BE2C (cell line): ENCODE measurements at places on chromosomes 3 and 15.

DNA sequence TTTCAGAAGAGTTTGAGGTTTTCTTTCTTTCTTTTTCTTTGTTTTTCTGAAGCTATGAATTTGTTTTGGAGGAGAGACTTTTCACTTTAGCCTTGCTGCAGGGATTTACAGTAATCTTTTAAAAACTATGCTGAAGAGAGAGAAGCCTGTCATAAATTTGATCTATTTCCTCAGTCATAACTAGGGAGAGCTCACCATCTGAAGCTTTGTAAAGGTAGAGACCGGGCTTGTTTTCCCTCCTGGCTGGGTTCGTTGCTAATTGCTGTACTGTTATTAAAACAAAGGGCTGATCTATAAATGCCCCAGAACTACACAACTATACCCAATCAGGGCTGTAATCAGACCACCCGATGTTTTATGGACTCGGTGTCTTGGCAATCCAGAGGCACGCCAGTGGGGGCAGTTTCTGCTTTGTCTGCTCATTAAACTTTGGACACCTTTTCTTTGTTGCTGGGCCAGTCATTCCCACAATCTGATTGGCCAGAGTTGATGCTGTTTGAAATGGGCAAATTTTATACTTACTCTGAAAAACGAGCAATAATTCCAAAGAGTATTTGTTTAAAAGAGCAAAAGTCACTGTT, 164.3 kb downstream of the CACNA1D start:
- no peak for DNase-seq

GRCh38 chr3:77536038-77536775, 496.3 kb downstream of the ROBO2 start:
- DNase-seq, result no peak

DNA sequence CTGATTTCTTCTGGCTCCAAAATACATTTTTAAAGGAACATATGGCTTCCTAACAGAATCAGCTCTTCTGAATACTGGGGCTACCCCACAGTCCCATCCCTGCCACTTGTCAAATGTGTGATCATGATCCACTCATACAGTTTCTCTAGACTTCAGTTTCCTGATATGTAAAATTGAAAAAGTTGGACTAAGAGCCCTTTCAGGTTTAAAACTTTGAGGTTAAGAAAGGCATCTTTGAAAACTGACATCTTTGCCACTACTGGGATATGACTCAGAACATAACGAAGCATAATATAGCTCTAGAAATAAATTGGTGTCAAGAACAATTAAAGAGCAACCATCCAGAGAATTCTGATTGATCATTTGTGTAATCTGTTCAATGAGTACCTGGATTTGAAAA, 248.3 kb downstream of the IL5RA start:
- DNase-seq, result no peak

- DNase-seq, result peak; percentile 61
These were observed 14.1 kb downstream of the CTSH start for GRCh38 chr15:78930577-78931388.

DNA sequence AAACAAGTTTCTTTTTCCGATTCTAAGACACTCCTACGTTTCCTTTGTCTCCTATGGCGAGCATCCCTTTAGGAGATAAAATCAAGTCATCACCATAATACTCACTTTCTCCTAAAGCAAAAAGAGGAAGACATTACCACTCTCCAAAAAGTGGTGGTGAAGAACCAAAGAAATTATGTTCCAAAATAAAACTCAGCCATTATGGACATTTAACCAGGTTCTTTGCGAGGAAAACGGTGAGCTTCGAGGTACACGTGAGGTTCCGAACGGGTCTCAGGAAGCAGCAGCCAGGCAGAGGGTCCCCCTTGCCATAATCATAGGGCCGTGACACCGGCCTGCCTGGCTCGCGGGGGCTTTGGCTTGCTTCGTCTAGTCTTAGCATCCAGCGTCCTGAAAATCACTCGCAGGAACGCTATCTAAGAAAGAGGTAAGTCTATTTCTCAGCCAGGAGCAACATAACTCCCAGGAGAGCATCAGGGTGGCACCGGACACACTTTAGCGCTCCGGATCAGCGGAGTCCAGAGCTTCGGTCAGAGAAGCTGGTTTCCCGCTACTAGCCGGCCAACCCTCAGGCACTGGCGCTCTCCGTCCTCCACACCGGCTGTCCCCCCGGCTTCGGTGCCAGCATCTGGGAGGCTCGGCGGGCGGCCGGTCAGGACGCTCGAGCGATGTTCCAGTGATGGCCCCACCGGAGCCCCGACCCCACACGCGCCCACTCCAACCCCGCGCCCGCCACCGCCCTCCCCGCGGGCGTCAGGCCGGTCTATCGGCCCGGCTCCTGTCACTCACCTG, 581 bp downstream of the IP6K1 start:
- no peak for DNase-seq

DNA sequence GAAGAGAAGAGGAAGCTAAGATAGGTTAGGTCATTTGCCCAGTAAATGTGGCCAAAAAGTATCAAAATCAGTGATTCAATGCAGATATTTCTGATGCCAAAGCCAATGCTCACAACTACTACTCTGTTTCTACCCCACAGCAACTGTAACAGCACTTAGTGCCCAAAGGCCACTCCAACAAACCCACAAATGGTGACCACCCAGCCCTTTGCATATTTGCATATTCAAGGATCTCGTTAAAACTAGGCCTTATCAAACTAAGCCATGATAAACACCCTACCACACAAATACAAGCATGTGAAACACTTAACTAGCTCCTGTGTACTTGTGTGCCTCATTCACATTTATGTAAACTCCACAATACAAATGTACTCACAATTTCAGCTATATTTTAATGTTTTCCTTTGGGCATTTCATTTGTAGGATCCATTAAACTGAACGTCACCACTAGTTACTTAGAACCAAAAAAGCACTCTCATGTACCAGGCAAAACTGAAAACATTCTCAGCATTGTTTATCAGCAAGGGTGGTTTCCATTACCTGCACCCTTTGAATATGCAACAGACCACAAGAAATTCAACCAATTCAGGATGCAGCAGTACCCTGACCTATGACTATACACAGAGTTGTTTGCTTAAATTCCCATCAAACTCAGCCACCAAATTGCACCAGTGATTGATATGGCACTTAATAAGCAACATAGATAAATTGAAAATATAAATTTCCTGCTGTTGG, 111.2 kb upstream of the STT3B start:
- no peak for DNase-seq

GRCh38 chr3:170128259-170128976, 53.1 kb downstream of the PHC3 start:
- DNase-seq, result no peak

GRCh38 chr3:136630915-136631314, 121.3 kb downstream of the STAG1 start:
- DNase-seq, result no peak

DNA sequence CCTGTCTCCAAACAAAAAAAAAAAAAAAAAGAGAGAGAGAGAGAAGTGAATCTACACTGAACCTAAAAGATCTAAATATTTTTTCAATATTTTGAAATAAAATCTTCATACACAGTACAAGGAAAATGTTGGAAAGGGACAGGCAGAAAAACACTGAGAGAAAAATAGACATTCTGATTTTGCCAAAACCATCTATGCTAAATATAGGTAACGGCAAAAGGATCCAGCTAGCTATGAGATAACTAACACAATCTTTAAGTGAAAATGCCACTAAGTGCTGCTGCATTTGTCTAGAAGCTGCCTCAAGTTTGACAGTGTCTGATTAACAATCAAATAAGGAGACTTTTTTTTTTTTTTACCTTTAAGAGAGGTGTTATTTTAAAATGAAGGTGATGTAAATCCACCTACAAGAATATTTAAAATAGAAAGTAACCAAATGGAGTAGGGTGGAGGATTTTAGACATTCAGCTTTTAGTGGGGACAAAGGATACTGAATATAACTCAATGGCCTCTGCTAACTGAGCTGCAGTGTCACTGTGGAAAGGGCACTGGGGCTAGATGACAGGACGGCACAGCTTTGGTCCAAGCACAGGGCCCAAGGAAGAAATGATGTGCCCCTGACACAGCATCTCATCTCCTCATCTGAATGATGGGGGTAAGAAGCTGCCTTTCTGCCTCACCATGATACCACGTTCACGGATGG, 62.4 kb downstream of the HACD2 start:
- DNase-seq, result no peak

GRCh38 chr15:65110676-65111292, 4.2 kb downstream of the UBAP1L start:
- DNase-seq, result no peak

- no peak for DNase-seq
These were observed 459.2 kb upstream of the ALCAM start for GRCh38 chr3:104907507-104907906.

DNA sequence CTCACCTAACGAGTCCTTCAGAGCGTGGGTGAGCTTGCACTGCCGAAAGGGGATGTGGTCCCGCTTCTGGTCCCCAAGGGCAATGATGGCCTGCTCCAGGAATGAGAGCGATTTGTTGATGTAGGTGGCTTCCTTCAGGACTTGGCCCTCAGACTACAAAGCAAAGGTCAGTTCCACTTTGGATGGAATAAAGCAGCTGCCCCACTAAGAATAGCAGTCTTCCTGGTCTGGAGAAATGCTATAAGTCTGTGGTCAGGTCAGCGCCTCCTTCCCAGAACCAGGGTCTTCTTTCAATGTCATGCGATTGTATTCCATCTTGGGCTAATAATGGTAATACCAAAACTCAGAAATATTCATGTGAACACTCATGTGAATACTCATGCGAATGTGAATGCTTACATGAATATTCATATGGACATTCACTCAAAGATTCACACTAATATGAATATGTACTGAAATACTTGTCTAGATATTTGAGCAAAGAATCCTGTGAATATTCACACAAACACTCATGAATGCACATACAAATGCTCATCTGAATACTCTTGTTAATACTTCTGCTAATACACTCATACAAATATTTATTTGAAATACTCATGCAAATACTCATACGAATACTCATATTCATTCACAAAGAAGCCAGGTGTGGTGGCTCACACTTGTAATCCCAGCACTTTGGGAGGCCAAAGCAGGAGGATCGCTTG, 16.7 kb downstream of the KIF9 start:
- DNase-seq, result no peak

GRCh38 chr3:49671291-49672288, 2.6 kb upstream of the APEH start:
- peak; percentile 66 for DNase-seq

DNA sequence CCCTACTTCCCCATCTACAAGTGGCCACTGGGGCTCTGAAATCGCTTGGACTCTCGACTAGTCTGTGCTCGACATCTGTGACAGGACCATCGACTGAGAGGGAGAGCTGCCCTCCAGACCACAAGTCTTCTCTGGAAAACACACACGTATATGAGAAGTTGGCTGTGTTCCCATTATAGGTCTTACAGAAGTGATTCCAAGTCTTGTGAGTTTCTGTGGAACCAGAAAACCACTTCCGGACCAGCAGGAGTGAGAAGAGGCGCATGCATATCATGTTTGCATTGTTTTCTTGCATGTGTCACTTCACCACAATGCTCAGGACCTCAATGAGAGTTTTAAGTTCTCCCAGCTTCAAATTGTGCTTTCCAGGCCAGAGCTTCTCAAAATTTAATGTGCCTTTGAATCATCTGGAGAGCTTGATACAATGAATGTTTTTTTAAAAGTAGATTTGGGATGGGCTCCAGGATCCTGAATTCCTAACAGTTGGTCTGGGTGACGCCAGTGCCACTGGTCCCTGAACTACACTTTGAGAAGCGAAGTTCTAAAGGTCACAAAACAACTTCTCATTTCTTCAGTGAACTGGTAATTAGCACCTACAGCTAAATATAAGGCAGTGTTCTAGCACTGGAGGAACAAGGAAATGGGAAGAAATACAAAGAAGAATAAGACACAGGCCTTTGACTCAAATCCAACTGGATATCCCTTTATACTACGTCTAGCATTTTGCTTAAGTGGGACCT, 15.7 kb downstream of the LIPC start:
- no peak for DNase-seq

DNA sequence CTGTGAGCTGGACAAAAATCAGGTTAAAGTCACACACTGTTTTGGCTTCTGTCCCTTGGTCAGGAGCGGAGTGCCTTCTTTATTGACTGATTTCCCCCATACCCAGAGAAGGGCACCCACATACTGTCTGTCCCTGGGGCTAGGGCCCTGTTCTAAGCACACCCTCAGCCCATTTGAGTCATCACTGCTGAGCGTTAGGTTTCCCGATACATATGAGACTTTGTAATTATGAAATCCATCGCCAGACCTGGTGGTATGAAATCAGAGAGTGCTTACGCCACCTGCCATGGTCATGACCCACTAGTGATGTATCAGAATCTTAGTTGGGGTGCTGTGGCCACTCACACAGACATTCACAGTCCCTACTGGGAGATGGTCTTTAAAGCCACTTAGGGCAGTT, 96.8 kb downstream of the CHDH start:
- DNase-seq, result no peak

GRCh38 chr15:26095710-26096330, 232.7 kb upstream of the ATP10A start:
- peak; percentile 44 for DNase-seq

GRCh38 chr3:136671921-136672320, 80.3 kb downstream of the STAG1 start:
- no peak for DNase-seq

- DNase-seq, result no peak
These were observed 258.2 kb upstream of the STT3B start for GRCh38 chr3:31274326-31275024.

DNA sequence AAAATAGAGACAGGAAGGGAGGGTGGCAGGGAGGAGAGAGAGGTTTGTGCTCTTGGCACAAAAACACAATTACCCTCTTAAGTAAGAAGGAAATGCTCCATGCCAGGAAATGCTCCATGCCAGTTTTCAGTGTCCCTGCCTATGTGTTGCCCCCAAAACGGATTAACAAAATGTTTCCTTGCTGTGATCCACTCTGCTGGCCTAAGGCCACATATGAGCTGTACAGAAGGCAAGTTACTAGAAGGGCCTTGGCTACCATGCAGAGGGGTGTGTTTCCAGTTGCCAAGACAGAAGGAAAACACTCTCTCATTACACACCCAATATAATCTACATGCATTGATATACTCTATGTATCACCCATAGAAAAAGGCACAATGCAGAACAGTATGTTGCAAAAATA, 98.2 kb upstream of the PTPRG start:
- no peak for DNase-seq

DNA sequence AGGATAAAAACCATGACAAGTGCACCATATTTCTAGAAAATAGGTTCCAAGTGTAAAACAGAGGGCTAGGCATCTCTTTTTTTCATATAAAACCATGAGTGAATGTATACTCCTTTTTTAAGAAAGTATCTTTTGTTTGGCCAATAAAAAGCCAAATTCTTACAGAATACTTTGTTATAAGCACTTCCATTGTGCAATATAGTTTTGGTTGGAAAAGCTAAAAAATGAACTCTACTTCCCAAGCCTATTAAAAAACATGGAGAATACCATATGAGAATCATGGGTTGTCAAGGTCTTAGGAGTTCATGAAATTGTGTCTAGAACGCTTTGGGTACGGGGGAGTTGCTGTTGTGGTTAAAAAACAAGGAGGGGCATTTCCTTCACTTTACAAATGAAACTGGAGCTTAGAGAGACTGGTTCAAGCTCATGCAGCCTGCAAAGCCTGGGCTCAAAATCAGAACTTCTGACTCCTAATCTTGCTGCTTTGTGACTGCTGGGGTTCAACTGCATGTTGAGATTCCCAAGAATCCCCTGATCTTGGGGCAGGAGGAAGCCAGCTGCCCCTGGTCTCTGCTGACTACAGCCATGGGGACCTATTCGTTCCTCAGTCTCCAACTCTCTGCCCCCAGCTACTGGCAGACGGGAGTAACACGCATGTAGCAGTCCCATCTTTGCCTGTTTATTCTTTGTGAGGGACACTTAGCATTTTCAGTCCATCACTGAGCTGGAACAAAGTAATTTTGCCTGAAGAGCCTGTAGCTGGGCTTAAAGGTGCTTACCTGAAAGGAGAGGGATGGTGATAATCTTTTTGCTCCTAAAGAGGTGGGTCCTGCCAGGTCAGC, 229.1 kb downstream of the CHST2 start:
- peak; percentile 20 for DNase-seq
